ENCODE measurements at places on chromosomes 2 and 18. TPM values are rescaled to one million over a fixed set of nuclear protein-coding genes. Genes with fewer than 3 reads are reported as not detected.

- no peak for DNase-seq
Observed at GRCh38 chr2:673615-674320, 3.4 kb downstream of the TMEM18 start.

DNA sequence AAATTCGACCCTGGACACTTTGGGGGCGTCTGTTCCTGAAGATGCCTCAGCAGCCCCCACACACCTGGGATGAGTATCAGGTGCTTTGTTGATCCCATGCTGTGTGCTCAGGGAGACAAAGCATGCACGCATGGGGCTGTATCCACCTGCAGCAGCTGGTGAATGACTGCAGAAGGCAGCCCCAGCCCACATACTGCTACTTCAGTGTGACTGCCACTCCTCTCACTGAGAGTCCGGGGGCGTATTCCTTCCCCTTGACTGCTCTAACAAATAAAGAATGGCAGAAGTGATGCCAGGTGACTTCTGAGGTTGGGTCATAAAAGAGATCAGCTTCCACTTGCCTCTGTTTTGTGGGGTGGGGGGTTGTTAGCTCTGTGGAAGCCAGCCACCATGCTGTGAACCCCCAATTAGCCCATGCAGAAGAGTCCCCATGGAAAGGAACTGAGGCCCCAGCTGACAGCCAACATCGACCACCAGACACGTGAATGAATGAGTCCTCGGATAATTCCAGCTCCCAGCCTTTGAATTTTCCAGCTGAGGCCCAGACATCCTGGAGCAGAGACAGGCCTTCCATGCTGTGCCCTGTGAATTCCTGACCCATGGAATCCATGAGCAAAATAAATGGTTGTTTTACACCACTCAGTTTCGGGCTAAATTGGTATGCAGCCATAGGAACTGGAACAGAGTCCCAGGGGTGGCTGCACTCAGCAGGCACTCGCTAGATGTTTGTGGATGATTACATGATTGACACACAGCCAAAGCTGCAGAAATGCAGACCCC, 289.3 kb downstream of the CELF4 start:
- DNase-seq: no peak

Gene OSR1
- 12.9 TPM for total RNA-seq

- DNase-seq: peak; percentile 14
Observed at GRCh38 chr2:3780477-3781402, 77.4 kb downstream of the DCDC2C start.

GRCh38 chr2:81007104-81007503, 702.6 kb upstream of the LRRTM1 start:
- no peak for DNase-seq

All from skin of body (tissue), 3 donors.